Colonic mucosa (tissue), 4 donors: ENCODE measurements at places on chromosomes 2 and 18. TPM values are rescaled to one million over a fixed set of nuclear protein-coding genes. Genes with fewer than 3 reads are reported as not detected.

The NT5C1B gene
- not detected for total RNA-seq

- peaks cover 75% of the 10 kb centered on the region for H3K27me3 ChIP-seq
- H3K4me3 ChIP-seq, result no peak overlapping the region
- no peak overlapping the region for H3K27ac ChIP-seq
- H3K36me3 ChIP-seq, result no peaks in the 10 kb centered on the region
- DNase-seq, result no peak
Measured at GRCh38 chr2:218982586-218983262, 2.3 kb downstream of the FEV start.

GRCh38 chr2:78132391-78133370, 610.5 kb upstream of the LRRTM4 start:
- no peak overlapping the region for H3K27ac ChIP-seq
- H3K4me1 ChIP-seq, result no peaks in the 10 kb centered on the region
- no peak for DNase-seq
- H3K4me3 ChIP-seq, result no peak overlapping the region
- no peaks in the 10 kb centered on the region for H3K27me3 ChIP-seq

The CCDC85A gene
- 0.40 TPM for total RNA-seq

The EIF5B gene
- 27.1 TPM for total RNA-seq
